Activated T-cell treated with anti-CD3 and anti-CD28 coated beads for 48 hours (primary cell): ENCODE measurements at places on chromosomes 6 and 20.

DNA sequence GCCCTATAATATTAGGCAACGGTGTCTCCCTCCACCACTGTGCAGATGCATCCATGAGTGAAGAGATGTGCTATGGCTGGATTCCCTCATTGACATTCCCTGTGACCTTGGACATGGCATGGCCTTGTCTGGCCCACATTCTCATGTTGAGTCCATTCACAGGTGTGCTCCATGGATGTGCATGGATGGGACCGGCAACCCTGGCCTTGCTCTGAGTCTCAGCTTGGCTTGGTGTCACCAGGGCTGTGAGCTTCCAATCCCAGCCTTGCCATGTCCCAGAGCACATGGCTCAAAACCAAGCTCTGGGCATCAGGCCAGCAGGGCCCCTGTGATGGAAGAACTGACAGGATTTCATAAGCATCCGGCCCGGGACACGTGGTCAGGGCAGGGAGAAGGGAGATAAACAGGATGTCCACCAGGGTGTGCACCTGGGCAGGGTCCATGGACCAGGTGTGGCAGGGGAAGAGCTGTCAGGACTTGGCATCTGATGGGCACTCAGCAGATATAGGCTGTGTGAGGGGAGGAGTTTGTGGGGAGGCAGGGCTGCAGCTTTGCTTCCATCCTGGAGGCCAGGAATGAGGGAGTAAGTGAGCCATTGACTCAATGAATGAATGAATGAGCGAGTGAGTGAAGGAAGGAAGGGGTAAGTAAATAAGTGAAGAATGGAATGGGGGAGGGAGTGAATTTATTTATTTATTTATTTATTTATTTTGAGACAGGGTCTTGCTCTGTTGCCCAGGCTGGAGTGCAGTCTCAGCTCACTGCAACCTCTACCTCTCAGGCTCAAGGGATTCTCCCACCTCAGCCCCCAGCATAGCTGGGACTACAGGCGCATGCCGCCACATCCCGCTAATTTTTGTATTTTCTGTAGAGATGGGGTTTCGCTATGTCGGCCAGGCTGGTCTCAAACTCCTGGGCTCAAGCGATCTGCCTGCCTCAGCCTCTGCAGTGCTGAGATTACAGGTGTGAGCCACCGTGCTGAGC is 15.7 kb downstream of the NRSN2 start:
- peak; percentile 43 for DNase-seq

DNA sequence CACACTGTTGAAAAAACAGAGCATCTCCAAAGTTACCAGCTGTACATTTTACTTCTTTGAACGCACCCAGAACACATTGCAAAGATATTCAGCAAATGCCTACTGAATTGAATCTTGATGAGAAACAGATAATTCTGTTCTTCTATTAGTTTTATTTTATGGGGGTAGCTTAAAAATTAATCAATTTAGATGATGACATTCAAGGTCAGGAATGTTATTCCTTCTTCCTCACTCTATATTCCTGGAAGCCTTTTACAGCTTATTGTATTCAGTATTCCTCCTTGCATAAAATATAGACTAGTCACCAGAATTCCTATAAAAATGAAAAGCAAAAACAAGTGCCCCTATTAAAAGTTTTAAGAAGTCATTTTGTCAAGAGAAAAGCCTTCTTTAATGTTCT is 21.4 kb upstream of the GMDS start:
- DNase-seq, result no peak

DNA sequence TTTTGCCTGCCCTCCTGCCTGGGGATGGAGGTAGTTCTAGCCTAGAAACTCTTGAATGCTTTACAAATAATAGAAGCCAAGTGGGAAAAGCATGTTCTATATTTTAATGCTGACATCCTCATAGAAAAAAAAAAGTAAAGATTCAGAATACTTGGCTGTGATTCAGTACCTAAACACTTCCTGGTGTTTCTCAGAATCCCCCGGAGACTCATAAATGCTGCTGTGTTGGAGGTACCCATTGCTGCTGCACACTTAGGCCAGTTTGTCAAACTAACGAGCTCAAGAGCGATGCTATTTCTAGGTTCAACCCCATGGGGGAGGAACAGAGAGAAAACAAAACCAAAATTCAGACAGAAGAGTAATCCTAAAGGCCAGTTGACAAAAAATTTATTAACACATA is 38.8 kb upstream of the ZFP64 start:
- DNase-seq, result no peak

- DNase-seq, result peak; percentile 29
Measured at GRCh38 chr20:22333885-22334545, 250.4 kb downstream of the FOXA2 start.

- DNase-seq, result peak; percentile 8
Measured at GRCh38 chr6:114989279-114989964, 646.6 kb upstream of the HS3ST5 start.

- DNase-seq, result no peak
Measured at GRCh38 chr6:1387876-1388629, 1.3 kb upstream of the FOXF2 start.

- peak; percentile 27 for DNase-seq
Measured at GRCh38 chr6:3324262-3324942, 65.7 kb downstream of the PSMG4 start.

- peak; percentile 68 for DNase-seq
Measured at GRCh38 chr20:49541733-49542513, 26.0 kb downstream of the PTGIS start.

- no peak for DNase-seq
Measured at GRCh38 chr20:7387638-7388193, 552.5 kb downstream of the HAO1 start.

DNA sequence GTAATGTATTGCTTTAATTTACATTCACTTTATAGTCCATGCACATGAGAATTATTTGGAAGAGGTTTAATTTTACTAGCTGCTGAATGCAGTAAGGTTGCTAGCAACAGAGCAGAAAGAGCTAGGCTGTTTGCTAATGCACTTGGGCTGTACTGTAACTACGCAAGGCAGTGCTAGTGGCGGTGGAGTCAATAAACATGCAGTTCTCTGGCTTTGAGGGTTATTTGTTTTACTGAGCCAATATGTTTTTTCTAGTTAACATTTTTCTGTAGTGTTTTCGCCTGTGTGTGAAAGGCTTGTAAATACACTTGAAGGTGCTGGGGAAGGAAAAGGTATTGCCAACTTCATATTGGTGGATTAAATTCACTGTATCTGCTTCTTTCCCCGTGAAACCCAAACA is 112.8 kb downstream of the BTBD3 start:
- no peak for DNase-seq

DNA sequence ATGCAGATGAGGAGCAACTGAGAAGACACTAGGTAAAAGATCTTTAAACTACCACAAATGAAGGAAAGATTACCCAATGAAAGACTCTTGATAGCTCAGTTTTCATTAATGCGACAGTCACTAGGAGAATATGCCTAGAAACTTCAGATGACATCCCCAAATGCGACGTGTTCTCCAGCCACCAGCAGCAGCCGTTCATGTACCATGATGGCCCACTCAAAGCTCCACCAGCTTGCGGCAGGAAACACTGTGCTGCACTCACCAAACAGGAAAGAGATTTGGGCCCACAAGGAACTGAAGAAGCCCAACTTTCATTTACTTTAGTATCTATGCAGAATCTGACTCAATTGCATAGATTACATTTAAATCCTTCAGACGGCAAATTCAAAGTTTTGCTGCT is 7.5 kb downstream of the DIDO1 start:
- peak; percentile 53 for DNase-seq

GRCh38 chr6:131744432-131745287 is 33.8 kb upstream of the CTAGE9 start:
- no peak for DNase-seq

- no peak for DNase-seq
Measured at GRCh38 chr6:83592770-83593394, 80.5 kb downstream of the PRSS35 start.

GRCh38 chr20:24686156-24686555 is 216.7 kb downstream of the SYNDIG1 start:
- no peak for DNase-seq

GRCh38 chr6:14396392-14396791 is 278.8 kb downstream of the CD83 start:
- no peak for DNase-seq

DNA sequence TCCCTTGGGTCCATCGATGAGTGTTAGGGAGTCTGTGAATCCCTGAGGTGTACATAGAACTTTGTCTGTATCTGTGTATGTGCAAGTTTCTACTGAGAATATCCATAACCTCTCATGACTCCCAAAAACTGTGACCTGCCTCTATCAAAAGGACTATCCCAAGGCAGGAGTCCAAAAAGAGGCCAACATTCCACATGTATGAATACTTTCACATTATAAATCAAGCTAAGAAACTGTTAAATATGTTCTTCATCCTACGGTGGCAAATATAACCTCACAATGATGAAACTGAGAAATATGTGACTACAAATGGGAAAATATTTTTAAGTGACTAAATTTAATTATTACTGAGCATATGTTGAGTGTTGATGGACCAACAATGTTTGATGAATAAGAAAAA is 16.1 kb upstream of the STX11 start:
- no peak for DNase-seq

- DNase-seq, result no peak
Measured at GRCh38 chr6:99613705-99614429, 7.2 kb downstream of the PRDM13 start.

GRCh38 chr6:169575365-169575764 is 126.5 kb downstream of the WDR27 start:
- DNase-seq, result no peak

GRCh38 chr20:5719861-5720403 is 30.3 kb upstream of the SHLD1 start:
- no peak for DNase-seq

GRCh38 chr6:167826230-167826895 is 348 bp upstream of the AFDN start:
- DNase-seq, result peak; percentile 61

- no peak for DNase-seq
Measured at GRCh38 chr6:14450578-14450977, 333.0 kb downstream of the CD83 start.

GRCh38 chr20:62980970-62981369 is 25.8 kb downstream of the BHLHE23 start:
- peak; percentile 25 for DNase-seq

DNA sequence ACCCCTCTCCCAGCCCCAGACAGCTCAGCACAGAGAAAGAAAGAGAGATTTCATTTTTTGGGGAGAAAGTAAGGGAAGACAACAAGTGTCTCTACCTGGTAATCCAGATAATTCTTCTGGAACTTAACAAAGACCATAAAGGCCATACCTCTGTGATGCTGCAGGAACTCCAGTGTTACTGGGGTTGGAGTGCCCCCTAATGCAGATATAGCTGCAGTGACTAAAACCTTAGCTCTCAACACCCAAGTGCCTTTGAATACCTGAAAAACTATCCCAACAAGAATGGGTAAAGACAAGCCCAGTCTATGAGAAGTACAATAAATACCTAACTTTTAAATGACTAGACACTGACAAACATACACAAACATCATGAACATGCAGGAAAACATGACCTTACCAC is 365.3 kb upstream of the PTCHD4 start:
- no peak for DNase-seq

- no peak for DNase-seq
Measured at GRCh38 chr6:77502981-77503380, 39.7 kb upstream of the HTR1B start.

- no peak for DNase-seq
Measured at GRCh38 chr6:125792172-125792571, 1.4 kb downstream of the NCOA7 start.

- no peak for DNase-seq
Measured at GRCh38 chr6:108585359-108585758, 24.6 kb downstream of the FOXO3 start.

DNA sequence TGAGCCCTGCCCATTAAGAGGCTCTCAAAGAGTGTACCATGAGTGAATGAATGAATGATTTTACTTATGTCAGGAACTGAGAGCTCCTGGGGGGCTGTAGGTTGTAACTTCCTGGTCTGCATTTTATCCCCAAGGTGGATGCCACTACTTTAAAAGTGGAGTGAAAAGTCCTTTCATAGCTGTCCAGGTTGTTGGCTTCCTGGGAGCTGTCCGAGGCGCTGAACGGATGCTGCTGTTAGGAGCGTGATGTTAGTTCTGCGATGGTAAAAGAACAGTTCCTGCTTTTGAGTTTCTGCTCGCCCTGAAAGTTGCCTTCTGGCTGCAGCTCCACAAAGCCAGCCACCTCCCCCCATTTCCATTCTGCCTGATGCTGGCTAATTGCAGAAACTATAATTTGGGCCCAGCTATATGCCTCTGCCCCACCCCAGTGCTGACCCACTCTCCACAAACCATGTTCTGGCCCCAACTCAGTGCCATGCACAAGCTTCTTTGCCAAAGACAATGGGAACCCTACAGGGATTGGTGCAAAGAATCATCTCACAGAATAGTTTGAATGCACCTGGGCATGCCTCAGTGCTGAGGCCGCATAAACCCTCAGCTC is 330.9 kb upstream of the CDH4 start:
- DNase-seq, result peak; percentile 5

- DNase-seq, result no peak
Measured at GRCh38 chr6:90151576-90152422, 144.8 kb downstream of the BACH2 start.

DNA sequence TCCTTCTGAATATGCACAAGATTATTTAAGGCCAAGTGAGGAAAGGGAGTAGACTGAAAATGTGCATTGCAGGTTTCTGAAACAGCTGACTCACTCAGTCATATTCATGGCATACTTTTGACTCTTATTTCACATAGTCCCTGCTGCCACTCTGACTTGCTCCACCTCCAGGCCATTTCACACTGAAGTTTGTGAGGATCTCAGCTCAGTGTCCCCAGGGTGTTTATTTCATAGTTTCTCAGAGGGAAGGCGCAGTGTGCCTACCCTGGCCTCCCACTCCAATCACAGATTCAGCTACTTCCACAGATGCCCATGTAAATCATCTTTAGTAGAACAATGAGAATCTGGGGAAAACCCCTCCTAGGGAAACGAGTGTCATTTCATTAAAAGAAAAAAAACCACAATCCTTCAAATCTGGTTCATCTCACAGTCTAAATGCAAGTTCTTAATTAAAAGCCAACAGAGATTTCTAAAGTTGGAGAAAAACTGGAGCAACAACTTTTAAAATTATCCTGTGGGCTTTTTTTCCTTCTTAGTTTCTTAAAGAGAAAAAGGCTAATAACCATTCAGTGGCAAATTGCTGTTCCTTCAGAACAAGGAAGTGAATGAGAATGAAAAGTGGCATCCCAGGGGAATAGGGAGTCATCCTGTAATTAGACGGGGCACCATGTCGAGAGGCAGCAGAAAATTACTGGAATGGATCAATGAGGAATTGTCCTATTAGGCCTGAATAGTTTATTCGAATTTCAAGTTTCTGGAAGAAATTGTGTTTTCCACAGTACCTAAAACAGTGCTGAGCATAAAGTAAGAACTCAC is 133.6 kb downstream of the TFAP2B start:
- no peak for DNase-seq

GRCh38 chr6:108541843-108542759 is 18.6 kb upstream of the FOXO3 start:
- DNase-seq, result peak; percentile 45

DNA sequence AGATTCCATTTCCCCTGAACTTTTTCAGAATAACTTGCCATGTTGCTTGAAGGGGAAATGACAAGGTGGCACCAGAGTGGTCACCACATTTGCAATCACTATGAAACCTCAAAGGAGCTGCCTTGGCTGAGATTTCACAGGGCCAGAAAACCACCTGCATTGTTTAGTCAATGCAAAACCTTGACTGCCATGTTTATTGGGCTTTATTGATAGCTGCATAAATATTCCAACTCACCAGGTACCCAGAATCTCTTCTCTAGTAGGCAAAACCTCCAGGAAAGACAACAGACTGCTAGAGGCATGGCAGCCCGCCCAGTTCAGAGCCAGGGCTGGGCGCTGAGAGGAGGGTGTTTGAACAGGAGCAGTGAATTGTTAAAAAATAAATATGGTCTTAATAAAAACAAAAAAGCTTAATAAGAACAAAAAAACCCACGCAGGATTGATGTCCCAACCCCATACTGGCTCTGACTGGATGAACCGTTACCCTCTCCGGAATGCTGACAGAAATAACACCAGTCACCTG is 375.6 kb downstream of the ZFAND3 start:
- no peak for DNase-seq
